ENCODE measurements at places on chromosomes 3 and 15.

GRCh38 chr3:99699841-99700240 is 61.4 kb downstream of the COL8A1 start:
- DNase-seq: no peak

GRCh38 chr3:24548278-24548677 is 53.6 kb upstream of the THRB start:
- DNase-seq: no peak

GRCh38 chr3:128723477-128723876 is 2.5 kb upstream of the RAB7A start:
- DNase-seq: no peak

GRCh38 chr15:55660153-55660552 is 72.0 kb upstream of the PYGO1 start:
- DNase-seq: no peak

DNA sequence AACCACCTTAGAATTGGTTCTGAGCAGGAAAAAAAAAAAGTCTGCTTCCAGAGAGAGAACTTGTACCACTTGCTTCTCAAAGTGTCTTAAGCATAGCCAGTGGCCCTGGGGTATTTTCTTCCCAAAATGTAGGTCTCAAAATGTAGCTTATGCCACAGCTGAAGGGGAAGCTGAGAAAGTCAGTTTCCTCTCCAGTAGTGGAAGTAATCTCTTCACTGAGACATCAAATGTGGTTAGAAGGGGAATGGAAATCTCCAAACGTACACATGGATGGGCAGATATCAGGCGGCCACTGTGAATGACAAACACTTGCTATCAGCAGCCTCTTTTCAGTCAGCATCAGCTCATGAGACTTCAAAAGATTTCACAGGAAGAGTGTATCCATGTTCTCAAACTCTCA is 841.2 kb downstream of the TUSC7 start:
- DNase-seq: peak; percentile 30
